ENCODE measurements at places on chromosomes 5 and 9.

- DNase-seq: no peak
These were observed 9.9 kb downstream of the ZFAND5 start for GRCh38 chr9:72355153-72355552.

- no peak for DNase-seq
These were observed 62.1 kb upstream of the FANCC start for GRCh38 chr9:95379630-95380029.

GRCh38 chr5:59276917-59277372 lies 616.6 kb downstream of the PDE4D start:
- no peak for DNase-seq

DNA sequence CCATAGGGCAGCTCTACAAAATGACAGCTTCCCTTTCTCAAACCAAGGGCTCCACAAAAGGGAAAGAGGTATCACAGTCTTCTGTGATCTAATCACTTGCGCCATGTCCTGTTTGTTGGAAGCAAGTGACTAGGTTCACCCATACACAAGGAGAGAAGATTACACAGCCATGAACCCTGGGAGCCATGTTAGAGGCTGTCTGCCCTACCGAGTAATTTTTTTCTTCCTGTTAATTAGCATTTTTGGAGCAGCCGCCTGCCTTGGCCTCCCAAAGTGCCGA lies 33.2 kb upstream of the GOLPH3 start:
- DNase-seq: no peak

DNA sequence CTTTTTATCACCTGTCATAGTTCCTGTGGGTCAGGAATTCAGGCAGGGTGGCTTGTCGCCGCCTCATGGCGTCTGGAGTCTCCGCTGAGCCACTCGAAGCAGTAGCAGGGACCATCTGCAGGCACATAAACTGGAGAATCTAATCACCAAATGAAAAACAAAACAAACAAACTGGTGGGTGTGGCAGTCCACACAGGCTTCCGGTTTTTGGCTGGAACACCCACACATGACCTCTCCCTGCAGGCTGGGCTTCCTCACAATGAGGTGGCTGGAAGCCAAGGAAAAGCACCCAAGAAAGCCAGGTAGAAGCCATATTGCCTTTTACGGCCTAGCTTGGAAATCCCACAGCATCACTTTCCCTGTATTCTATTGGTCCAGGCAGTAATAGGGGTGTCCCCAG lies 197.0 kb downstream of the SYK start:
- DNase-seq: no peak
